DMS79 treated with DMSO at 0.1 percent for 48 hours (cell line): ENCODE measurements at places on chromosomes 3 and 15.

DNA sequence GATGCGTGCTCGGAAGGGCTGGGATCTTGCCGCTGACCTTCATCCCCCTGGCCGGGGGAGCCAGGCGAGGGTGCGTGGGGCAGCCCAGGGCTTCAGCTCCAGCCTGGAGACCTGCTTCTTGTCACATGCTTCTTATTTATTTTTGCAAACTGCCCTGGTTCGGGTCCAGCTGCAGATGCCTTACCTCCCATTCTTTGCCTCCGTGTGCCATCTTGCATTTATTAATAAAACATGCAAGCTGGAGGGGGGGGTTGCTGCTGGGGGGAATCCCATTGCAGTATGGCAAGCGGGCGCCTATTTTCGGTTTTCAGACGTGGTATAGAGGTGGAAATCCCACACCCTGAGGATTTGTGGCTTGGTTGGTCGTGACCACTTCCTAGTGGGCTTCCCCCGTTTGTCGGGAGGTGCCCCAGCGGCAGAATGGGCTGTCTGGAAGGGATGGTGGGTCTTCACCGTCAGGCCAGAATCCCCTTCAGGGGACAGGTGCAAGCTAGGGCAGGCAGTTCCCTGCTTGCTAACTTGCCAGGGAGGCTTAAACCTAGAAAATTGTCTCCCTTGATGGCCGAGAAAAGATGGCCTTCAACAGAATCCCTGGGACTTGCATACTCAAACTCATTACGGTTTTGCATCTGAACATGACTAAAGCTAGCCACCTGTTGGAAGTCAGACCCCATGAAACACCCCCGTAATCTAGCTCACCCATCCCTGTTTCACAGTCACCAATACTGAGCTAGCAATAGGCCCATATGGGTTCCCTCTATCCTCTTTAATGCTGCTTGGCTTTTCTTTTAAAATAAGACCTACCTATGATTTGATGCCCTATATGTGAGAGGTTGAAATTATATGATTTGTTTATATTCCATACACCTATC is 569 bp downstream of the TMEM266 start:
- no peak for DNase-seq

GRCh38 chr3:44659434-44659833 is 10.9 kb downstream of the ZNF35 start:
- DNase-seq, result no peak

GRCh38 chr3:38984731-38985130 is 67.0 kb downstream of the SCN11A start:
- no peak for DNase-seq

DNA sequence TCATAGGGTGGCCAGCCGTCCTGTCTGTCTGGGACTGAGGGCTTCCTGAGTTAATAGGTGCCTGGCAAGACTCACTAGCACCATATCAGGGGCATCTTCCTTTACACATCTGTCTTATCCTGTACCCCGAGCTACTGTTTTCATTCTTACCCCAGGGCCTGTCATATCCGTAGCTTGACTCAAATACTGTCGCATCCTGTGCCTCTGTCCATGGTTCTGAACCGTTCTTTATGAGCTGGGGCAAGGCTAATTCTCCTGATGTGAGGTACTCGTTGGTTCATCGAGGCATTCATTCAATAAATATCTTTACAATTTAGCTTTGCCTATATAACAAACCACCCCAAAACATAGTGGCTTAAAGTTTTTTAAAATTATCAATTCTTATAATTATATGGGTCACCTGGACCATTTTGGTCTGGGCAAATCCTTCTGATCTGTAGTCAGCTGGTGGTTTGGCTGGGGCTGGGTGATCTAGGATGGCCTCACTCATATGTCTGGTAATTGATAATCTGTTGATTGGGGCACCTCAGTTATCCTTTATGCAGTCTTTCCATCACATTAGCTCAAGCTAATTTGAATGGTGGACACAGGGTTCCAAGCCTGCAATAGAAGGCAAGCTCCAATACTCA is 121.2 kb downstream of the TLE3 start:
- no peak for DNase-seq

DNA sequence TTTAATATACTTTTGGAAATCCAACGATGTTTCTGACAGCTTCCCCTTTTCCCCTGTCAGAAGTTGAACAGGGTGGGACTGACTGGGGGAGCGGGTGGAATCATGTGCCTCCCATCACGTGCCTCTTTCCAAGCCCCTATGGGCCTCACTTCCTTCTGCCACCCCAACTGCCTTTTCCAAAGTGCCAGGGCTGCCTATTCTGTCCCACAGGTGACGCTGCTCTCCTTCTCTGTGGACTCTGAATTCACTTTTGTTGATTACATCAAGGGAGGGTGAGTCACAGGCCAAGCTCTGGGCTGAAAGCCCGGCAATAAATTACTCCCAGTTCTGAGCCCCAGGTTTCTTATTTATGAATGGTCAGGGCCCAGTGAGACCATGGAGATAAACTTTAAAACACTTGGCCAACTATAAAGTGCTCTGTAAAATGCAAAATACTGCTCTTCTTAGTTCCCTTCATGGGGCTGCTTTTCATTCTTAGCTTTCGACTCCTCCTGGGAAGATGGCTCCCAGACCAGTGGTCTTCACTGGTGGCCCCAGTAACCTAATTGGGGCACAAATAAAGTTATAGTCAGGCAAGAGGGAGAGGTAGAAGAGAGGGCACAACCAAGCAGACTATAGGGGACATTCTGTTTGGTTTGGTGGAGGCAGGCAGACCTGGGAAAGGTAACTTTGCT is 12.3 kb downstream of the CPNE9 start:
- DNase-seq, result no peak
